ENCODE measurements at places on chromosomes 16 and 17.
A peak's percentile ranks its signal among the peaks of the same experiment; 100 is the strongest.

GRCh38 chr17:17539591-17539990 is 43.4 kb upstream of the RASD1 start:
- peak; percentile 28 for DNase-seq

DNA sequence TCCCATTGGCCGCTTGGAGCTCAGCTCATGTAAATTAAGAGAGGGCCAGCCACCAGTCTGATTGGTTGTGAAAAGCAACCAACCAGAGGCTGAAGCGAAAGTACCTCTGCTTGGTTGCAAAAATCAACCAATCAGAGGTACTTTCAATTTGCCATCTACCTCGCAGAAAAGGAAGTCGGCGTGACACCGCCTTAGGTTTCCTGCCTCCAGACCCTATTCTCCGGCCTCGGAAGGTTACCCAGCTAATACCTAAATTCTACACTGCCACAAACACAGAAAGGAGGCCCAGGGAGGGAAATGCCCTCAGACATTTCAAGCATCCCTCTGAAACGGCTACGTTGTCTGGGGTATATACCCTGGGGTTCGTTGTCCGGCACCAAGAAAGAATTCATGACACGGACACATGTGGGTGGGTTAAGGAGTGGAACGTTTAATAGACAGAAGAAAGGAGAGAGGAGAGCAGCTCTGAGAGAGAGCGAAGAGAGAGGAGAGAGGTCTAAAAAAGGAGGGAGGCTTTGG is 481.3 kb downstream of the TMEM114 start:
- no peak for DNase-seq

DNA sequence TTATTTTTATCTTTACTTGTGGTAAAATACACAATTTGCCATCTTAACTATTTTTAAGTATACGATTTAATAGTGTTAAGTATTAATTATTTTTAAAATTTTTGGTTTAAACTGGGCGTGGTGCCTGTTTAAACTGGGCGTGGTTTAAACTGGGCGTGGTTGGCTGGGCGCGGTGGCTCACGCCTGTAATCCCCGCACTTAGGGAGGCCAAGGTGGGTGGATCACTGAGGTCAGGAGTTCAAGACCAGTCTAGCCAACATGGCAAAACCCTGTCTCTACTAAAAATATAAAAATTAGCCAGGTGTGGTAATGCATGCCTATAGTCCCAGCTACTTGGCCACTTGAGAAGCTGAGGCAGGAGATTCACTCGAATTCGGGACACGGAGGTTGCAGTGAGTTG is 4.0 kb upstream of the CCDC43 start:
- no peak for DNase-seq

DNA sequence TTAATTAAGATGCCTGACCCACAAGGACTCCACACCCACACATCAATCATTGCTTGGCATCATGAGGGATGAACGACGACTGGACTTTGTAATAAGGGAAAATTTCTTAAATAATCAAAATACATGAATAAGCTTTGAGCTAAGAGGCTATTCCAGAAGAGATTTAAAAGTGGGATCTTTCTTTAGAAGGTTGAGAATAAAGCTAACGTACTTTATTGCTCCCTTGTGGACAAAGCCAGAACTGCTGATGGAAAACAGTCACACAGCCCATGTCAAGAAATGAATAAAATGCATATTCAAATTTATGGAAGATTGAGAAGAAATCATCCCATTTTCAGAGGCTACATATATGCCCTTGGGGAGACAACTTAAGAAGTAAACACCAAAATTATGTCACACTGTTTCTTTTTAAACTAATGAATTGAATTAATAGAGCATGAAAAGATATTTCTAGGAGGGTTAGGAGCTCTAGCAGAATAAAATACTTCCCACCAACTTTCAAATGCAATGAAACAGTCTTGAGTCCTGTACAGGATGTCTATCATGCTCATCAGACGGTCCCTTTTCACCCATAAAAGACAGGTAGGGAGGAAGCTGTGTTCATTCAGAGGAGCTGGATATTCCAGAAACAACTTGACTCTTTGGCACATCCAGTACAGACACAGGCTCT is 60.2 kb upstream of the PHOSPHO1 start:
- no peak for DNase-seq

GRCh38 chr17:35529866-35530265 is 7.6 kb downstream of the SLFN12L start:
- no peak for DNase-seq

DNA sequence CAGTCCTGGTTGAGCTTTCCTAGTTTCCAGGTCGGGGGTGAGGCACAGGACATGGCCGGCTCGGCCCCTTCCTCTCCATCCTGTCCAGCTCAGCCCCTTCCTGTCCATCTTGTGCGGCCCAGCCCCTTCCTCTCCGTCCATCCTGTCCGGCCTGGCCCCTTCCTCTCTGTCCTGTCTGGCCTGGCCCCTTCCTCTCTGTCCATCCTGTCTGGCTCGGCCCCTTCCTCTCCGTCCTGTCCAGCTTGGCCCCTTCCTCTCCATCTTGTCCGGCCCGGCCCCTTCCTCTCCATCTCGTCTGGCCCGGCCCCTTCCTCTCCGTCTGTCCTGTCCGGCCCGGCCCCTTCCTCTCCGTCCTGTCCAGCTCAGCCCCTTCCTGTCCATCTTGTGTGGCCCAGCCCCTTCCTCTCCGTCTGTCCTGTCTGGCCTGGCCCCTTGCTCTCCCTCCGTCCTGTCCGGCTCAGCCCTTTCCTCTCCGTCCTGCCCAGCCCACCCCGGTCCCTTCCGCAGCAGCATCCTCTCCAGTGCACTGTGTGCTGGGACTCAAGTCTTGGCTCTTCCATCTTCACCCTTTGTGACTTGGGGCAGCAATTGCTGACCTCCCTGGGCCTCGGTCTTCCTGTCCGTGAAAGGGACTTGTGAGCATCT is 5.5 kb upstream of the ZNF750 start:
- DNase-seq: peak; percentile 87

- peak; percentile 59 for DNase-seq
Measured at GRCh38 chr16:2900526-2901075, 11.1 kb upstream of the FLYWCH1 start.

GRCh38 chr17:68851890-68852289 is 103.3 kb downstream of the ABCA8 start:
- DNase-seq: no peak

- DNase-seq: no peak
Measured at GRCh38 chr16:11215935-11216556, 40.0 kb downstream of the SOCS1 start.

- DNase-seq: no peak
Measured at GRCh38 chr17:13973960-13974651, 95.2 kb upstream of the COX10 start.

- DNase-seq: peak; percentile 28
Measured at GRCh38 chr17:77330602-77331081, 189.9 kb downstream of the SEC14L1 start.

GRCh38 chr17:43398724-43399595 is at the start of gene ARL4D:
TSS of gene ARL4D (plus strand) at chr17:43398993. CDS start at chr17:43399733, 740 bp downstream.
- DNase-seq: peak; percentile 97

GRCh38 chr17:7841396-7841914 is 7.4 kb downstream of the KDM6B start:
- peak; percentile 95 for DNase-seq

DNA sequence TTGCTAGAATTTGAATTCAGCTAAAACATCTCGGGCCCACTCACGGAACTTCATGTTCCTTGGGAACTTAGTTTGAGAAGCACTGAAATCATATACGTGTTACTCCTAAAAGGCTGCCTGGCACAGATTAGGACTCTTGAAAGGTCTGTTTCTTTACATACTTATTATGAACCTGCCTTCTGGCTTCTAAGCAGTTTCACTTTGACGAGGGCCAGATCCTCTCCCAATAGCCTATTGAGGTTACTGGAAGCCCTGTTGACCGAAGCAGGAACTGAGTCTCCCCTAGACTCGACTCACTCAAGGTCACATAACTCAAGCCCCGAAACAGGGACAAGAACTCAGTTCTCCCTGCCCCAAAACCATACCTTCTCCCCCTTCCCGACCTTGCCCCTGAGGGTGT is 121.9 kb upstream of the PLCG2 start:
- no peak for DNase-seq

- DNase-seq: no peak
Measured at GRCh38 chr16:21235199-21235585, 1.7 kb downstream of the ANKS4B start.

- DNase-seq: peak; percentile 22
Measured at GRCh38 chr16:14015948-14016347, 55.2 kb upstream of the MRTFB start.

DNA sequence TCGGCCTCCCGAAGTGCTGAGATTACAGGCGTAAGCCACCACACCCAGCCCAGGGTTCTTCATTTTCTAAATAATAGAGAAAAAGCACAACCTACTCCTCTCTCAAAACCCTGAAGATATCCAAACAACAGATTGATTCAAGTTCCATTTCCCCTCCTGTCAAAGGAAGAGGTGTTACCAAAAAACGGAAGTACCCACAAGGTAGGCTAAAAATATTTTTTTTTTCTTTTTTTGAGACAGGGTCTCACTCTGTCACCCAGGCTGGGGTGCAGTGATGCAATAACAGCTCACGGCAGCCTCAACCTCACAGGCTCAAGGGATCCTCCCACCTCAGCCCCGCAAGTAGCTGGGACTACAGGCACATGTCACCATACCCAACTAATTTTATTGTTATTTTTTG is 18.9 kb downstream of the UTP6 start:
- DNase-seq: no peak

- no peak for DNase-seq
Measured at GRCh38 chr16:4152267-4152666, 36.0 kb upstream of the ADCY9 start.

GRCh38 chr17:60738287-60738686 is 60.6 kb downstream of the BCAS3 start:
- no peak for DNase-seq

GRCh38 chr17:60579090-60579489 is 20.9 kb upstream of the PPM1D start:
- DNase-seq: no peak

GRCh38 chr16:66933776-66934137 is 445 bp downstream of the CIAO2B start:
- DNase-seq: no peak

DNA sequence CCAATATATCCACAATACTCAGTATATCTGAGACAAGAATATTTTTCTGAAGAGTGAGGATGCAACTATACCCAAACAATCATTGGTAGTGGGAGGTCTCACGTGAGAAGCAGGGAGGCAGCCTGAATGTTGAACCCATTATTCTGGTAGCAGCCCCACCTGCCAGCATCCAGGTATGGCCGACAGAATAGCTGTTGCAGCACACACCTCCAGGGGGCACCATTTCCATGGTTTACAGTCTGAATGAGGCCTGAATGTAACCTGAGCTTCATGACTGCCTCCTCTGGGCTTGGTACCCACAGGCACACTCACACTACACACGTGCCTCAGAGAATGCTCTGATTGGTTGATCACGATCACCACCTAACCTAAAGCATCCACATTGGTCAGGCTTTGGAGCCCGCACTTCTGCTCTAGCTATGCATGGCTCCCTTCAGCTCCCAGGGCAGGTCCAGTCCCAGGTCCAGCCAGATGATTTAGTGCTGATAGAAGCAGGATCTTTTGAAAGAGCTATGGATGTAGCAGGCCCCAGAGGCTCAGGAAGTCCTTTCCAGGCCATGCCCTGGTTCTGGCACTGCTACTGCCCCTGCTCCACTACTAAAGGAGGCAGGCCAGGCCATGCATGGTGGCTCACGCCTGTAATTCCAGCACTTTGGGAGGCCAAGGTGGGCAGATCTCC is 11.0 kb upstream of the CBFB start:
- peak; percentile 80 for DNase-seq

DNA sequence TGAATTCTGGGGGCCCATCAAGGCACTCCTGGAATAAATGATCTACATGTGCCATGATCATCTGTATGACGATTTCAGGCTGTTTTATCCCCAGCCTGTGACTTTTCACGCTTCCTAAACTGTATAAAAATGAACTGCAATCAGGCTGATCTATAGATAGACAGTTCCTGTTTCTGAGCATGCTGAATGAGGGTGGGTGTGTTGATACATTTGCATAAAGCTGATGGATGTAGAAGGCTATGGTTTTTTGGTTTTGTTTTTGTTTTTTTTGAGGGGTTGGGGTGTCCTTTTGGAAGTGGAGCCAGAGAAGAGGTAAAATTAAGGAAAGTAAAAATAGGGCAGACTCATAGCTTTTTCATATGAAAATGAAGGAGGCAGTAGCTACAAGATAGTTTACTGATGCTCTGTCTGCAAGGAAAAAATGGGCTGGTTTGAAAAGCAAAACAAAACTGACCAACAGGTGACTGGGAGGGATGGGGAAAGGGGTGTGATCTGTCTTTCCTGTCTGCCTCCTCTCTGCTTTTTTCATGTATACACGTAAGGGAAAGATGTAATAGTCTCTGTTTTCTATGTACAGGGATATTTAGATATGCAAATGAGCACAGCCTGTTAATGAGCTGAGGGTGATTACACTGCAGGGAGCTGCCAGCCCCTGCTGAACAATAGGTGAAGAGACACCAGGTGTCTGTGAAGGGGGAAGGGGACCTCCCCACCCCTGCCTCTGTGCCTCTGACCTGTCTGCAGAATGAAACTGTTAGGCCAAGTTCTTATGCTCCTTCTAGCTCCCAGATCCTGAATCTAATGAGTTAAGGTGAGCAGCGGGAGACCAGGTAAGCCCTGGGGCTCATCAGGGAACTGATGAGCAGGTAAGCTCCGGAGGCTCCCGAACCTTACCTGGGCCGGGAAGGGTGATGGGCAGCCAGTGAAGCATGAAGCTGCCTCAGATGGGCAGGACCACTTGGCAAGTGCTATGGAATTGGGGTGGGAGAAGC is 46.6 kb upstream of the LYRM9 start:
- no peak for DNase-seq

DNA sequence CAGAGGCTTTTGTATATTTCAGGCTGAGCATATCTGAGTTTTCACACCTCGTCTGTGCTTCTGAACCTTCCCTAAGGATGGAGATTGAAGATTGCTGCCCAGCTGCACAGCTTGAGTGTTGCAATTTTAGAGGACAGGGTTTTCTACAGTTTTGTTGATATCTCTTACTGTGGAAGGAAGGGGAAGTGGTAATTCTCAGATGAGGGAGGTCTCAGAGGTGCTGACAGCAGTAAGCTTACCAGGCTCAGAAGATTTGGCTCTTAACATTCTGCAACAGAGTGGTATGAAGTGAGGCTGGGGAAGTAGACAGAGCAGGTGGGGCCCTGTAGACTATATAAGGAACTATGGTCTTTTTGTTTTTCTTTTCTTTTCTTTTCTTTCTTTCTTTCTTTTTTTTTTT is 45.8 kb upstream of the ARHGAP17 start:
- DNase-seq: no peak

All from right cardiac atrium (tissue), 5 donors.